ENCODE measurements at places on chromosomes 2 and 18.

GRCh38 chr18:76791642-76792041 is 30.7 kb upstream of the ZNF236 start:
- DNase-seq: no peak

GRCh38 chr2:52931660-52932059 is 835.9 kb upstream of the CHAC2 start:
- no peak for DNase-seq

GRCh38 chr2:236956031-236956618 is 129.6 kb upstream of the COPS8 start:
- DNase-seq: no peak

- no peak for DNase-seq
Measured at GRCh38 chr2:74051504-74051903, 66.8 kb downstream of the TET3 start.

- DNase-seq: no peak
Measured at GRCh38 chr2:100817388-100817985, 2.5 kb upstream of the NPAS2 start.

- DNase-seq: no peak
Measured at GRCh38 chr2:96267159-96267971, 1.3 kb downstream of the CIAO1 start.

DNA sequence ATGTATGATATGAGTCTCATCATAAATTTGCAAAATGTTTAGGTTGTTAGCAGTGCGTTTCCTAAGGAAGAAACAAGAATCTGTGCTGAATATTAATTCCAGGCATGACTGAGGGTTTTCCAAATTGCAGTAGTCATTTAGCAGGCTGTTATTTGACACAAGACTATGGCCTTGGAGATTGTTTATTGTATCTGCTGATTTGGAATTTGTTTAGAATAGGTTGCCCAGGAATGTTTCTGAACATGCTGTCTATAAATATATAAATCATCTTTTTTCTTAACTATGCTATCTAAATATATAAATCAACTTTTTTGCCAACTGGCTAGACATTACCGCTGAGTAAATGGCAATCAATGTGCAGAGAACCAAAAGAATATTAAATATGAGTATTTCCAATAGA is 90.9 kb downstream of the DOK6 start:
- DNase-seq: no peak

GRCh38 chr18:46716827-46717226 is 40.0 kb downstream of the ST8SIA5 start:
- no peak for DNase-seq

DNA sequence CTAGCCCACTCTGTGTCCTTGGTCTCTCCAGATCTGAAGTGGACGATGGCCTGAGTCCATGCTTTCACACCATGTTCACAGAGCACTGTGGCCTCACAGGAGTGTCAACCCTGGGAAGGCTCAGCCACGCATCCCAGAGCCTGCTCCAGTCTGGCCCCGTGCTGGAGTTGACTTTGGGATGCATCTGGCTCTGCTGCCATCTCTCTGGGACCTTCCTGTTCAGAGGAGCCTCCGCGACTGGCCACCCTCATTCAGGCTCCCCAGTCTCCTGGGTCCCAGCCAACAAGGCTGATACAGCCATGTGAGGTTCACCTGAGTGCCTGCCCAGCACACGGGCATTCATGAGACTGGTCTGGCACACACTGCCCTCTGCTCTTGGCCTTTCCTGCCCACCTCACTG is 199.7 kb upstream of the RAB6C start:
- no peak for DNase-seq

DNA sequence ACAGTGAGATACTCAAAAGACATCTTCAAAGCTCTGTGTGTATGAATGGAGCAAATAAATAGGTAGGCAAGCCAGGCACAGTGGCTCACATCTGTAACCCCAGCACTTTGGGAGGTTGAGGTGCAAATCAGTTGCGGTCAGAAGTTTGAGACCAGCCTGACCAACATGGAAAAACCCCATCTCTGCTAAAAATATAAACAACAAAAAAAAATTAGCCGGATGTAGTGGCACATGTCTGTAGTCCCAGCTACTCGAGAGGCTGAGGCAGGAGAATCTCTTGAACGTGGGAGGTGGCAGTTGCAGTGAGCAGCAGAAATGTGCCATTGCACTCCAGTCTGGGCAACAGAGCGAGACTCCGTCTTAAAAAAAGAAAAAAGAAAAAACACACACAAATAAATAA is 945.1 kb upstream of the PIK3C3 start:
- no peak for DNase-seq

DNA sequence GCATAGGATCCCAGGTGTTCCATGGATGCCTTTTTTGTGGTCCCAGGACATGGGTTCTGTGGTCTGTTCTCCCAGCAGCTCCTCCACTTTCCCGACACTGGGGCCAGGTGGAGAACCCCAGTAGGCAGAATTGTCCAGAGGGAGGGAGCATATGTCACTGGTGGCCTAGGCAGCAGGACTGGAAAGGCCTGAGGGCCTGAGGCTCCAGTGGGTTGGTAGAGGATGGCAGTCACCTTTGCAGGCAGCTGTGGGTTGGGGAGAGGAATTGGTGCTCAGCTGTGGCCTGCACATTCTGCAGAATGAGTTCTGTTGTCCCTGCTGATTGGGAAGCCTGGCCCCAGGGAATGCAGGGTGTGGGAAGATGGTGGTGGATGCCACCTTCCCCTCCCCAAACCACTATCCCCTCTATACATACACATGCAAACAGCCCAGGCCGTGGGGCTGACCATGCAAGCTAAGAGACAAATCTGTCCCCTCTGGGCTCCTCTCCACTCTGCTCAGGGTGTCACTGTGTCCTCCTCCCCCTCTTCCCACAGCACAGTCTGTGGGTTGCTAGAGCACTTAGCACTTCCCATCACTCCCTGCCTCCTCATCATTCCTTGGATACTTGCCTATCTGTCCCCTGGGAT is 11.4 kb downstream of the CTIF start:
- DNase-seq: no peak

DNA sequence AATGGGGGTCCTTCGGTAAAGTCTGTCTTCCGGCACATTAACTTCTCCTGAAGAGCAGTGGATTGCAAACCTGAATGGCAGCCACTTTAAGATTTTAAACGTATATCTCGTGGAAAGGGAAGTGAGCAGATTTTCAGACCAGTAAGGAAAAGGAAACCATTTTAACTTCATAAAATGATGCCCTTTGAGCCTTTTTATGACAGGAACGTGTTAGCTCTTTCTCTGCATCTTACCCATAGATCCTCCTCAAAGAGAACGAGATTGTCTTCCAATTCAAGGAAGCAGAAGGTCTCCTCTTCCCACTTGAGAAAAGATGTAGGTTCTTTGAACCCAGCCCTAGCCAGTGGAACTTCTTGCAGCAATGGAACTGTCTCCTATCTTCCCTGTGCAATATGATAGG is 35.6 kb downstream of the HK2 start:
- no peak for DNase-seq

GRCh38 chr2:239015218-239015900 is 167.5 kb downstream of the TWIST2 start:
- DNase-seq: no peak

GRCh38 chr2:235024931-235025773 is 73.3 kb downstream of the SH3BP4 start:
- no peak for DNase-seq

DNA sequence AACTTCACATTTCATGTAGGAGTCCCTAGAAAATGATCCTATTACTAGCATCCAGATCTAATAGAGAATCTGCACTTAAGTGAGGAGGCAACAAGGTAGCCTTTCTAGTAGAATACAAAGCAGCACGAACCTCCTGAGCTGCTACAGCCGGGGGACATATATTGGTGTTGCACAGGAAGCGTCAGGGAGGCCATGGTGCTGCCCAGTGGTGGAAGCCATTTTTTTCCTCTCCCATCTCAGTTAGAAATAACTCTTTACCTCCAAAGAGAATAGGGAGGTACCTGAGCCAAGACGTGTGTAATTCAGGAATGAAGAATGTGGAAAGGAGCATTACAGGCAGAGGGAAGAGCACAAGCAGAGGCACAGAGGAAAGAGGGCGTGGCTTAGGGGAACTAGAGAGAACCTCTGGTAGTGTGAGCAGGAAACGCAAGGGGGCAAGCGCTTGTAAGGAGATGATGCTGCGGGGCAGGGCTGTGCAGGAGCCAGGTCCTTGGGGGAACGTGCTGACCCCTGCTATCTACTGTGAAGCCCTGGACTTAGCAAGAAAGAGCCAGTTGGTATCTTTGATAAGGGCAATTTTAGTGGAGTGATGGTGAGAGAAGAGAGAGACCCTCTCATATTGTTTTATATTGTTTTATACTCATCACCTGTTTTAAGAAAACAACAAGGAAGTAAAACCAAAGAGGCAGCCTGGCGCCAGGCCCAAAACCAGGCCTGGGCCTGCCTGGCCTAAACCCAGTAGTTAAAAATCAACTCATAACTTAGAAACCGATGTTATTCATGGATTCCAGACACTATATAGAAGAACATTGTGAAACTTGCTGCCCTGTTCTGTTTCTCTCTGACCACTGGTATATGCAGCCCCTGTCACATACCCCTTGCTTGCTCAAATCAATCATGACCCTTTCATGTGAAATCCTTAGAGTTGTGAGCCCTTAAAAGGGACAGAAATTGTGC is 50.0 kb upstream of the TTC39C start:
- no peak for DNase-seq

DNA sequence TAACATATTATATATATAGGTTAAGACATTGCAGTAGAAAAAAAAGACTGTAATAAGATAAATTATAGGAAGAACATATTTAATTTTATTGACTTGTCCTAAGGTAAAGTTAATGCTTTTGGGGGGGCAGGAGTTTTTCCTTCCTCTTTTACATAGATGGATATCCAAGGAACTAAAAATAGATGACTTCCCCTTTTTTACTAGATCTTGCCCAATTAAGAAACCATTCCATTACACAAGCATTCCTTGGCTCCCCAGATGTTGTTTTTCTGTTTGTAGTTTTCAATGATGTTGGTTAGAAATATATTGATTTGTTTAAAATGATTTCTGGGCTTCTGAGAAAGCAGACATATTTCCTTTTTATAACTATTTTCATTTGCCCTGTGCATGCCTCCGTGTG is 22.4 kb upstream of the PMAIP1 start:
- no peak for DNase-seq

- DNase-seq: no peak
Measured at GRCh38 chr2:145356056-145356455, 836.1 kb upstream of the ZEB2 start.

DNA sequence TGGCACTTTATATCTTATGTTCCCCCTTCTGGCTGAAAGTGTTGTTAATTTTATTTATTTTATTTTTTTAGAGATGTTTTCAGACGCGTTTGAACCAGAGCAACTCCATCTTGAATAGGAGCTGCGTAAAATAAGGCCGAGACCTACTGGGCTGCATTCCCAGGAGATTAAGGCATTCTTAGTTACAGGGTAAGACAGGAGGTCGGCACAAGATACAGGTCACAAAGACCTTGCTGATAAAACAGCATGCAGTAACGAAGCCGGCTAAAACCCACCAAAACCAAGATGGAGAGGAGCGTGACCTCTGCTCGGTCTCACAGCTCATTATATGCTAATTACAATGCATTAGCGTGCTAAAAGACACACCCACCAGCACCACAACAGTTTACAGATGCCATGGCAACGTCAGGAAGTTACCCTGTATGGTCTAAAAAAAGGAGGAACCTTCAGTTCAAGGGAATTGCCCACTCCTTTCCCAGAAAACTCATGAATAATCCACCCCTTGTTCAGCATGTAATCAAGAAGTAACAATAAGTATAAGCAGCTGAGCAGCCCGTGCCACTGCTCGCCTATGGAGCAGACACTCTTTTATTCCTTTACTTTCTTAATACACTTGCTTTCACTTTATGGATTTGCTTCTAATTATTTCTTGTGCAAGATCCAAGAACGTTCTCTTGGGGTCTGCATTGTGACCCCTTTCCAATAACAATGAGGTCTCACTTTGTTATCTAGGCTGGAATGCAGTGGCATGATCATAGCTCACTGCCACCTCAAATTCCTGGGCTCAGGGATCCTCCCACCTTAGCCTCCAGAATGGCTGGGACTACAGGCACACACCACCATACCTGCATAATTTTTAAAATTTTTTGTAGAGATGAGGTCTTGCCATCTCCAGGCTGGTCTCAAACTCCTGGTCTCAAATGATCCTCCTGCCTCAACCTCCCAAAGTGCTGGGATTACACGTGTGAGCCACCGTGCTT is 55.9 kb downstream of the CACNB4 start:
- DNase-seq: no peak

DNA sequence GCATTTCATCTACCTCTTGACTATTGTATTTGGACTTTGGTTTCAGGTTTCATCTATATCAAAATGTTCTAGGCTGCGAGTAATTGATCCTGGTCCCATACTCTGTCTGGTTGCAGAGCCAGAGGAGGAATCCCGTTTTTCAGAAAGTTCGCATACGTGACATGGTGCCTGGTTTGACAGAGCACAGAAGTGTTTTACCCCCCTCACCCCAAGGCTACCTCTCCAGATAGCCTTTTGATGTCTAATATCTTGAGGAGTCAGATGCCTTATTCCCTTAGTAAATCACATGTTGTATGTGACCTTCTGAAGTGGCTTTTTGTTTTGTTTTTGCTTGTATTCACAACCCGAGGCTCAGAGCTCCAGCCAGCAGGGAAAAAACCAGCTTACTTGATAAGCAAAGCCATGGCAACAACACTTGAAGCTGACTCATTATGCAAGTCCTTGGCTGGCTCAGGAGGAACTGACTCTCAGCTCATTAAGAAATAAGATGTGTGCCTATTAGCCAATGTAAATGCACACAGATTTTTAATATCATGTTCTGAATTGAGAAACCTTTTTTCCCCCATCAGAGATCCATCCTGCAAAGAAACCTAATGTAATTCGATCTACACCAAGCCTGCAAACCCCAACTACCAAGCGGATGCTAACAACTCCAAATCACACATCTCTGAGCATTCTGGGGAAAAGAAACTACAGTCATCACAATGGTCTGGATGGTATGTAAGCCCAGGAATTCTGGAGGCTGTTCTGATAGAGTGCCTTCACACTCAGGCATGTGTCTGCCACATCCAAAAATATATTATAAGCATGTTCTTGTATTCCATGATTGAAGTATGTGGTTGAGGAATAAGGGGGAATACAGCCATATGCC is 41.4 kb downstream of the OXER1 start:
- no peak for DNase-seq

DNA sequence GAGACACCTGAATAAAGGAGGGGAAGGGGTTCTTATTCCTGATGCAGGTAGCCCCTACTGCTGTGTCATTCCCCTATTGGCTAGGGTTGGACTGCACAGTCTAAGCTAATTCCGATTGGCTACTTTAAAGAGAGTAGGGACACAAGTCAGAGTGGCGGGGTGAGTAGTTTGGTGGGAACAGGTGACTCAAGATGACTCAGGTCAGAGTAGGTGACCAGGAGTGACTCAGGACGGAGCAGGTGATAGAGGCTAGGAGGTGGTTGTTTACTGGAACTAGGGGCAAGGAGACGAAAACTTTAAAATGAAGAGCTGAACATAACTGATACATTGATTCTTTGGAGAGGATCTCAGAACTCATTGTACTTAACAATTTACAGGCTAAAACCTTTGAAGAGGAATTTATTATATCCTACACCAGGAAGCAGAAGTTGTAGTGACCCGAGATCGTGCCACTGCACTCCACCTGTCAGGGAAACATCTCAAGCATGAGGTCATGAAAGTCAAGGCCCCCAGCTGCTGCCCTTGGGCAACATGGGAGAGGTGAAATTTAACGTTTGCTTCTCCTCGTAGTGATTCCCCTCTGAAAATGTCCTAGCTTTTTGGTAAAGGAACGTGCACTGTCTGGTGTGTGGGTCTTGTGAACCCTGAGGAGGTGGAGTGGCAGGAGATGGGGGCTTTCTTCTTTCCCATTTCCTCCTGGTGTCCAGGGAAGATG is 4.5 kb upstream of the CYP27A1 start:
- no peak for DNase-seq

GRCh38 chr2:27154488-27154887 is 5.7 kb downstream of the TCF23 start:
- no peak for DNase-seq

Data from D721Med (cell line).